ENCODE measurements at places on chromosomes 5 and 9.

DNA sequence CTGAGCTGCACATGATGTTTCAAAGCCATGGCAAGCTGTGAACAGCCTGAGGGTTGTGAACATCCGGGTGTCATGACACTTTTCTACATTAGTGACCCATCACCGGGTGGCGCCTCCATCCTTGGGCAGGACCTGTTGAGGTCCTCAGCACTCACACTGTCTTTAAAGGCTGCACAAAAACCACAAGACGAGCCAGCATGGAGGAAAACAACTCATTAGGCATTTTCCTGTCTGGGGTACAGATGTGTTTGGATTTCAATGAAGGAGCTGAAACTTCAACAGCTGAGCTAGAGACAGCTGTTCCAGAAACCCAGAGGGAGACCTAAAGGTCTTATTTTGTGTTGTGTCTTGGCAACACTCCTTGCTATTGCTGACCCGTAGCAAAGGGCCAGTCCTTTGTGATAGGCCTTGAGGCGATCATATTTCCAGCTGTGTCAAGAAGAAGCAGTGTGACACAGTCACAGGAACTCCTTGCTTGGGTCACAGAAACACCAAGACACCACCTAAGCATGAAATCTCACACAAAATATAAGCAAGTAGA, 151.8 kb upstream of the VLDLR start:
- DNase-seq, result peak; percentile 23

GRCh38 chr5:78543292-78543691, 105.3 kb downstream of the LHFPL2 start:
- no peak for DNase-seq

GRCh38 chr5:129763651-129764050, 15.8 kb downstream of the MINAR2 start:
- no peak for DNase-seq

DNA sequence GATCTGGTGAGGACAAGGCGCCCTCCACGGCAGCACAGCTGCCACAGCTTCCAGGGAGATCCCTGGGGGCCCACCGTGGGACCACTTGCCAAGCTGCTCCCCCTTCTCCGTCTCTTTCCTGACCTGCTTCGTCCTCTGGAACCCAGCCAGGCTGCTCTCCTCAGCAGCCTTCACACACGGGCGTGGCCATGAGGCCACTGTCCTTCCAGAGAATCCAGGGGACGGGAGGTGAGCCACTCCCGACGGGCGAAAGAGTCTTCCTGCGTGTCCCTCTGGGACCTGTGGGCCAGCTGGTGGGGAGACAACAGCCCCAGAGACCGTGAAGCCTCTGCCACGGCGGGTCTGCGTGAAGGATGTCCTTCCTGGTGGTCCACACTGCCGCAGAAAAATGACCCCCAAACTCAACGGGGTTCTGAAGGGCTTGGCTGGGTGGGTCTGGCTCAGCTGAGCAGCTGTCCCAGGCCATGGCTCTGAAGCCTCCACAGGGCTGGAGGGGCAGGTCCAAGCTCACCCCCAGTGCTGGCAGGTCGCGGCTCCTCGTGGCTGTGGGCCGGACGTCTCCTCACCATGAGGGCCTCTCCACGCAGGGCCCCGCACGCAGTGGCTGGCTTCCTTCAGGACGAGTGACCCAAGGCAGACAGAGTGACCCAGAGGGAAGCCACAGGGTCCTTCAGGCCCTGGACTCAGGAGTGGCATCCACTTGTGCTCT, 47.4 kb upstream of the NKD2 start:
- peak; percentile 17 for DNase-seq

GRCh38 chr5:135526924-135527323, 8.8 kb downstream of the NEUROG1 start:
- no peak for DNase-seq

DNA sequence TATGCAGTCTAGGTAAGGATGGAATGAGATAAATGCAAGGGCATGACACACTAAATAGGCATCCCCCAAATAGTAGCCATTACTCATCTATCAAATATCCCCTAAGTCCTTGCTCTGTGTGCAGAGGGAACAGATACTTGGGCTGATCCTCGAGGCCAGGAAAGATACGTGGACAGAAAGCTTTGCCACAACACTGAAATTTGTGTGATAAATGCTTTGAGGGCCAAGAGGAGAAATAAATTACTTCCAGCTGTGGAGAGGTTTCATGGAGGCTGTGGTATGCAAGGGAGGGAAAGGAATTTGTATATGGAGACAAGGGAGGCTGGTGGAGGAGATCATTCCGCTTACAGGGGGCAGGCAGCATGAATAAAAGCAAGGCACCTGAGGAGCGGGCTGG, 18.5 kb downstream of the ATOX1 start:
- DNase-seq, result no peak

DNA sequence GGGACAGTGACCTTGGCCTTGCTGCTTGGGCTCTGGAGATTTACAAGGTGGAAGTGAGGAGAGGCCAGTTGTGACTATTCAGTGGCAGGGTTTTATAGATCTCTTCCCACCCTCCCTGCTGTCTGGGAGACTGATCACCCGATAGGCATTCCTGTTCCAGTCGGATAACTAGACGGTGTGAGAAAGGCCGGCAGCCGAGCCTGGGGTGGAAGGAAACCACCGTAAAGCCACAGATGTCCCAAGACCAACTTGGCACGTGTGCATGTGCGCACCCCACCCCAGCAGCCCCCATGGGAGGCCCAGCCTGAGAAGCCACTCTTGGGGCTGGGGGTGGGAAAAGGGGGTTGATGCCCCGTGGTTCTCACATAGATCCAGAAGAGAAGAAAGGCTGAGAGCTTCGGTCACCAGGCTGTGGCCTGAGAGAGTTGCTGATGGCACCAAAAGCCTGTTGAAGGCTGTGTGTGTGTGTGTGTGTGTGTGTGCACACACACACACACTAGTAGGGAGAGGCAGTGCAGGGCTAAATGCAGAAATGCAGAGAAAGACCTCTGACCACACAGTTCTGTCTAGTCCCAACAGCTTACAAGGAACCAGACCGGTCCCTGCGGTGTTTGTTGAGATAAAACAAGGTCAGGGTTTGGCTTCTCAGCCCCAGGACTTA, 225.8 kb downstream of the FANCC start:
- no peak for DNase-seq

GRCh38 chr5:67547682-67548081, 351.1 kb upstream of the CD180 start:
- DNase-seq, result no peak

DNA sequence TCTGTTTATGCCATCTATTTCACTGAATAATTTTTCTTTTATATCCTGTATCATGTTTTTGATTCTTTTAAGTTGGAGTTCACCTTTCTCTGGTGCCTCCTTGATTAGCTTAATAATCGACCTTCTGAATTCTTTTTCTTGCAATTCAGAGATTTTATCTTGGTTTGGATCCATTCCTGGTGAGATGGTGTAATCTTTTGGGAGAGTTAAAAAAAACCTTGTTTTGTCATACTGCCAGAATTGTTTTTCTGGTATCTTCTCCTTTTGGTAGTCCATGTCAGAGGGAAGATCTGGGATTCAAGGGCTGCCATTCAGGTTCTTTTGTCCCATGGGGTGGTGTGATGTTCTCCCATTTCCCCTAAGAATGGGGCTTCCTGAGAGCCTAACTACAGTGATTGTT, 800.8 kb upstream of the TYRP1 start:
- no peak for DNase-seq

GRCh38 chr9:134634176-134634575, 7.4 kb upstream of the COL5A1 start:
- DNase-seq, result no peak

DNA sequence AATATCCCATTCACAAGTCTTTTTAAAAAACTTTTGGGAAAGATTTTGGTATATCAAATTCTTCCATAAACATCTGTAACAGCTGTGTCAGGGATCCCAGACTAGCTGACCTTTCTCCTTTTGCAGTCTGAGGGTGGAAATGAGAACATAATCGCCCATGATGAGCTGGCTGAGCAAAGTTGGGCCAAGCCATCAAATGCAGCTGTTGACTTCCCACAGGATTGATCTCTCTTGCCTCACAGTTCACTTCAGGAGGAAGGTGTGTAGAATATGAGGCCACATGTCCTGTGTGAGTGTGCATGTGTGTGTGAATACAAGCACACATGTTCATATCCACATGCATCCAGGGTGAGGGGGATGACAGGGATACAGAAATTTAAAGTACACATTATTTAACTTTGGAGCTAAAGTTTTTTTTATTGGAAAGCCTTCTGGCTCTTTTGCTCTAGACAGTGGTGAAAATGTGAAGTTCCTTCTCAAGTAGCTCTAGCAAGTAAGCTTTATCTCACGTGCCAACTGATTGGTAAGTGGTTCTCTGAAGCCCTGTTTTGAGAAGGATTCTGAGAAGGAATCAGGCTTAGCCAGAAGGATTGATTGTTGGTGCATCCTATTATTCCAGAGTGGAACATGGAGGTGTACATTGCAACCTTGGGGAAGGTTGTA, 468.8 kb upstream of the DMAC1 start:
- DNase-seq, result no peak

DNA sequence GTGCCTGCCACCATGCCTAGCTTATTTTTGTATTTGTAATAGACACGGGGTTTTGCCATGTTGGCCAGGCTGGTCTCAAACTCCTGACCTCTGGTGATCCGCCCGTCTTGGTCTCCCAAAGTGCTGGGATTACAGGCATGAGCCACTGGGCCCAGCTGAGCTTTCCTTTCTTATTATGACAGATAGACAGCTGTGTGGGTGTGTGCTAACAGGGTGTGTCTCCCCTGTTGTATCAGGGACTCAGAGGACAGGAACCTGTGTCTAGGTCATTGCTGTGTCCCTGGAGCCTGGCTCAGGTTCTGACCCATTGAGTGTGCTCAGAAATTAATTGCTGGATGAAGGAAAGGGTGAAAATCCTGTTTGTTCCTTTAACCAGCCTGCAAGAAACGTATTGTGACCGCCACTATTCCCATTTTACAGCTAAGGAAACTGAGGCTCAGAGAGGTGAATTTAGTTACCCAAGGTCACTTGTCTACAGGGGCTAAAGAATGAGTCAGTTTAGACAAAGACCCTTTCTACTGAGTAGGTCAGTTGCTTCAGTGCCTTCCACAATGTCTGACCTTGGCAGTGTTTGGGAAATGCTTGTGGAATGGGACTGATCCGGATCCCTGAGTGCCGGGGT, 16.8 kb downstream of the NCS1 start:
- DNase-seq, result no peak

DNA sequence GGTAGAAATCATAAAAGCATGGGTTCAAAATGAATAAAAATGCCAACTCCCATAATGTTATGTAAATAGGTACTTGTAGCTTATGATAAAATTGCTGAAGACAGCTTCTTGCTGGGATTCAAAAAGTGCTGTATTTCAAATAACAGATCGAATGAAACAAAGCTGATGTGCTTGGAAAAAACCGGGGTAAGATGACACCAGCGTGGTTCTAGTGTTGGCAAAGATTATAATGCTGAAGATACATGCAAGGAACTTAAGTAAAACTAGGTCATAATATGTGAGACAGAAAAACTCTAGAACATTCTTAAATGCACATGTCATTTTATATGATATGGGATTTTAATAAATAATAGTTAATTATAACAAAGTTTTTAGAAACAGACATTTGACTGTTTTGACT, 44.4 kb upstream of the APC start:
- DNase-seq, result no peak

- DNase-seq, result no peak
Measured at GRCh38 chr5:68315679-68316271, 100.2 kb downstream of the PIK3R1 start.

GRCh38 chr9:116945817-116946216, 258.7 kb downstream of the TRIM32 start:
- no peak for DNase-seq

- DNase-seq, result no peak
Measured at GRCh38 chr5:131747180-131748105, 49.4 kb downstream of the FNIP1 start.

DNA sequence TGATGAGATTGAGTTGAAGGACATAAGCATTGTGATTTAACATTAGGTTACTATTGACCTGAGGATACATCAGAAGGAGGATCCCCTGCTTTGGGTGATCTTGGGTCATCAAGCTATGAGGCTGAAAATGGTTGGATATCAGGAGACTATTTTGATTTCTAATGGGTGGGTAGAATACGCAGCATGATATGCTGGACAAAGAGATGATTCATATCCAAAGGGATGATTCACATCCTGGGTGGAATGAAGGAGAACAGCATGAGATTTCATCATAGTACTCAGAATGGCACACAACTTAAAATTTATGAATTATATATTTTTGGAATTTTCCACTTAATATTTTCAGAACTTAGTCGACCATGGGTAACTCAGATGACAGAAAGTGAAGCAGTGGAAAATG, 1759.5 kb upstream of the C9orf72 start:
- no peak for DNase-seq

- no peak for DNase-seq
Measured at GRCh38 chr9:2742214-2742613, 24.9 kb downstream of the KCNV2 start.

- no peak for DNase-seq
Measured at GRCh38 chr5:9544056-9544455, 1.8 kb downstream of the SEMA5A start.

DNA sequence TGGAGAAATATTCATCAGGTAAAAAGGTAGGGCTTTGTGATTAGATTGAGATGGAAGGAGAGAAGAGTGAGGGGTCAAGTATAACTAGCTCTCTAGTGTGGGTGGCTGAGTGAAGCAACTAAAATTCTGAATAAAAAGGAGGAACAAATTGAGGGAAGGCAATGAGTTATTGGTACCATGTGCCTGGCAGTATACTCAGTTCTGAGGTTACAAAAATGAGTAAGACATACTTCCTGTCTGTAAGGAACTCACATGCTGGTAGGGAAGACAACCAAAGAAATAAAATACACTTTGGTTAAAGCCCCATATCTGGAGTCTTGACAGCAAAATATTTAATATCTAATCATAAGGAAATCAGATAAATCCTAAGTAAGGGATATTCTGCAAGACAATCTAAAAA, 476.8 kb upstream of the C9orf72 start:
- DNase-seq, result no peak

GRCh38 chr5:73304381-73304780, 131.4 kb downstream of the TMEM174 start:
- DNase-seq, result no peak

DNA sequence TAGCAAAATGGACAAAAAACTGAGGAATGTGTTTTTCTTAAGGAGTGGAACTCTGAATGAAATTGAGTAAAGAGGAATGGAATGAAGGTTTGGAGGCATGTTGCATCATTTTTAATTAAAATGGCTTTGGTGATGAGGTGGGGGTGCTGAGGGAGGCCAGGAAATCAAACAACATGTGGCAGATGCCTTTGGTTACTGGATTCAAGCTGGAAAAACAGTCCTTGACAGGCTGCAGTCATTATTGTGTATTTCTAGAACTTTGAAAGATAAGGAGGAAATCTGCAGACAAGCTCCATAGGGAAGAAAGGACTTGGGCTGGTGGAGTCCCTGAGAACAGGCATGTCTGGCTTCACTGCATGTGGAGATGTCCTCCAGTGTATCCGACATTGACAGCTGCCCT, 203.5 kb upstream of the HAPLN1 start:
- no peak for DNase-seq
